ENCODE measurements at places on chromosomes 4 and X.
A peak's percentile ranks its signal among the peaks of the same experiment; 100 is the strongest.

DNA sequence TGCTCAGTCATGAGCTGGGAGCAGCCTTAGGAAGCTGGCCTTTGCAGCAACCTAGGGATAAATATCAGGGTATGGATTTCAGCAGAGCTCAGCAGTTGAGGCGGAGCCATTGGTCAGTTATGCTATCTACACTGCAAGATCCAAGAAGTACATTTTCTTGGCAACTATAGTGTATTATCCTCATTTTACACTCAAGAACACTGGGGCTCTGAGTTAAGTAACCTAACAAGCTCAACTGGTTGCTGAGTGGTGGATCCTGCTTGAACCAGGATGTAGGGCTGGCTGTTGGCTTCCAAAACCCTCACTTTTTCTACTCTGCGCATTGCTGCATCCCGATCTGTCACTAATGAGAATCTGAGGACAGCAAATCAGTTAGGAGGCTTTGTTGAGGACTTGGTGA lies 1.5 kb upstream of the SCARB2 start:
- no peak for ATAC-seq

DNA sequence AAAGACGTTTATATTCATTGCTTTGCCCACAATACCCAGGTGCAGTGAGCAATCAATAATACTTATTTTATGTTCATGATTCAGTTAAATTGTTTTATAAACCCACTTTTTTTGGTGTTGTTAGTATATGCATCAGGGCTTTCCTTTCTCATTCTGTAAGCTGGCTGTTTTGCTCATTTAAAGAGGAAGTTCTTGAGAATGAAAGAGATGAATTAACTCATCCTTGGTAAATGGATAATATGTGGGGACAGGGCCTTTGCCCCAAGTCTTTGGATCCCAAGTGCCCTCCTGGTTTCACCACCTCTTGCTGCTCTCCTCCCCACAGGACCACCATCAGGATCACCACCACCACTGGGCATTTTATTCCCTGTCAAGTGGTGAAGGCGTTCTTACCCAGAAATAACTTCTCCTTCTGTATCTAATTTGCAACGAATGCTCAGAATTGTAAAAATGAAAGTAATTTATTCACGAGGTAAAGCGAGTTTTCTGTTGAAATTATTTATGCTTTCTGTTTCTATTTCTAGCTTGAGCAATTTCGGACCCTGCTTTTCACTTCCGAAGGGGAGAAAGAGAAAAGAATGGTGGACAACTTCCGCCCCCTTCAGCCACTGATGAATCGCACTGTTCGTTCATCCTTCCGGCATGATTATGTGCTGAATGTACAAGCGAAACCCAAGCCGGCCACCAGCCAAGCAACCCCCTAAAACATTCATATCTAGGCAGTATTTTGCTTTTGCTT lies 8.2 kb upstream of the ZRSR2 start:
- ATAC-seq: peak; percentile 78

GRCh38 chr4:122379239-122379638 lies 428 bp downstream of the ADAD1 start:
- no peak for ATAC-seq

GRCh38 chrX:155886409-155886808 lies 5.3 kb downstream of the VAMP7 start:
- no peak for ATAC-seq

GRCh38 chrX:150062292-150063137 lies 124.2 kb upstream of the EOLA2 start:
- no peak for ATAC-seq
